ENCODE measurements at places on chromosomes 11 and 22.

DNA sequence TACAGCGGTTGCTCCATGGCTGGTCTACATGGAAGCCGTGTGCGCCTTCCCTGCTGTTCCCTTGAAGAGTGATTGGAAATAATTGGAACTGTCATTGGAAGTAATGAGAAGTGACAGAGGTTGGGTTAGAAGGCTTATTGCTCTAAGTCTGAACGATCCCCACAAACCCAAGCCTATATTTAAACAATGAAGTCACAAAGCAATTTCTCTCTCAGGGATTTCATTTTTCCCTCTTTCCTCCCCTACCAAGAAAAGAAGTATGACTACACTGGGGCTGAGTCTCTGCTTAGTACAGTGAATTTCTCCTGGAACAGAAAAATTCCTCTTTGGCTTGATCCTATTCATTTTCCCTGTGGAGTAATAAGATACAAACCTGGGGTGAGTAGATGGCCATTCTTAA is 7.8 kb downstream of the CLMP start:
- no peak for DNase-seq

DNA sequence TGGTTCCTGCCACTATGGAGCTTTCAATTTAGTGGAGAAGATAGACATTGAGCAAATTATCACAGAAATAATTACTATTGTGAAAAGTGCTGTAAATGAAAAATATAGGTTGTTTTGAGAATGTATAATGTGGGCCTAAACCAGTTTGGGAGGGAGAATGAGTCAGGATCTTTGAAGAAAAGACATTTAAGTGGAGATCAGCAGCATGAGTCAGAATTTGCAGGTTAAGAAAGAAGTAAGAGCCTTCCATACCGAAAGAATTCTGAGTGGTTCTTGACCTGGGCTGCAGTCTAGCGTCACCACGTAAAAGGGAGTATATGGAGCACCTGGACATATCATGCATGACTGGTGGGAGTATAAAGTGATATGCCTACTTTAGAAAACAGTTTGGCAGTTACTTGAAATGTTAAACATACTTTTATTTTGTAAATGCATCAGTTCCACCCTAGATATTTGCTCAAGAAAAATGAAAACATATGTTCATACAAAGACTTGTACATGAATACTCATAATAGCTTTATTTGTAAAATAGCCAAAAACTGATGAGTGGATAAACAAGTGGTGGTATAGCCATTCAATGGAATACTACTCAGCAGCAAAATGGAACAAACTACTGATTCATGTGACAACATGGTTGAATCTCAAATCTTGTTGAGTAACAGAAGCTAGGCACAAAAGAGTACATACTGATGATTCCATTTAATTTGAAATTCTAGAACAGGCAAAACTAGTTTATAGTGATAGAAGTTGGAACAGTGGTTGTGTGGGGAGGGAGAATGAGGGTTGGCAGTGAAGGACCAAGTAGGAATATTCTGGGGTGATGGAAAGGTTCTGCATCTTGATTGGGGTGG is 99.2 kb downstream of the STIM1 start:
- DNase-seq = no peak

- no peak for DNase-seq
These were observed 29.9 kb downstream of the CWF19L2 start for GRCh38 chr11:107427569-107428180.

DNA sequence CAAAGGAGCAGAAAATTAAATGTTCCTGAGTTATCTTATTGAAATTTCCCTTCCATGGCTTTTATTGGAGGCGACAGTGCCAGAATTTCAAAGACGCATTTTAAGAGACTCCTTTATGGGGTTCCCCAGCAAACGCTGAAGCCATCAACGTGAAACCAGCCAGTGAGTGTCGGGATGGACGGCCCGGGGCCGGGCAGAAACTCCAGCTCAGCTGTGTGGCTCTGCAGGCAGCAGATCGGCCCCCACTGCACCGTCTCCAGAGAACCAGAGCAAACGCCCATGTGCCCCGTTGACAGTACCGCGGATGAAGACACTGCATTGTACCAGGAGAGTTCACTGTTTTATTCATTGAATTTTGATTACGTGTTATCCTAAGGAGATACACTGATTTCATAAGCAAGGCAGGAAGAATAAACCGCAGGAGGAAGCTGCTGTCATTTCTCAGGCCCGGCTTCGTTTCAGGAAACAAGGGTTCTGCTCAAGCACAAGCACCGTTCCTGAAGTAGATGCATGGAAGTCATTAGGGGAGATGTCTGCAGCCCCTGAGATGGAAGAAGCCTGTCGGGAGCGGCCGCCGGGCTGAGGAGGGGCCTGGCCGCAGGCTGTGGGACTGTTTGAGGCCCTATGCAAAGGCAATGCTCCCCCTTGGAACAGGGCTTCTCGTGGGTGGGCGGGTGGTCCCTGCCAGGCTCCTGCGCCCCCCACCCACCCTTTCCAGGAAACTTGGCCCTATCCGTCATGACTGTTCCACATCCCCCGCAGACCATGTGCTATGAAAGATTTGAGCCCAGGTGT is 639.7 kb downstream of the TBC1D22A start:
- no peak for DNase-seq

DNA sequence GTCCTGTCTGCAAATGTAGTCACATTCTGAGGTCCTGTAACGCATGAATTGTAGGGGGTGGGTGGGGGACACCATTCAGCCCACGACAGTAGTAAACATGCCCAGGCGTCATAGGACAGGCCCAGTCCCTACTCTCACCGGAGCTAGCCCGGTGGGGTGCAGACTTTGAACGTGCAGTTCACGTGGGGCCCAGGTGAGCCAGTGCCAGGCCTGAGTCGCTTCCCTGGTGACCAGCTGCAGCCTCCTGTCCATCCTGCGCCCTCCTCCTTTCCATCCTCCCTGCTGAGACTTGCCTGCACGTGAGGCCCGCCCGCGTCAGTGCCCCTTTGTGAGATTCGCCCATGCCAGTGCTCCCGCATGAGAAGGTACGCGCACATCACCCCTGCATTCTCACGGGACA is 116.8 kb downstream of the WNT7B start:
- no peak for DNase-seq

DNA sequence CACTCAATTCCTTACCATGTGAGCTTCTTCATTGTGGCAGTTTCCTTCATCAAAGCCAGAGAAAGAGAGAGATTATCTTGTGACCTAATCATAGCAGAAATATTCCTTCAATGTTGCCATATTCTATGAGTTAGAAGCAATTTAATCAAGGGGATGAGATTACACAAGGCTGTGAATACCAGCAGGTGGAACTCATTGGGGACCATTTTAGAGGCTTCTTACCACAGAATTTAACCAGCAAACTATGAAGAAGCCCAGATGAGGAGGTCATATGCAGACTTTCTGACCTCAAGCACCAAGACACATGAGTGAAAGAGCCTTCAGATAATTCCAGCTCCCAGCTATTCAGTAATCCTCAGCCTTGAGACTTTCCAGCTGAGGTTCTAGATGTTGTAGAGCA is 51.3 kb downstream of the ADM start:
- DNase-seq = no peak

GRCh38 chr11:1293619-1294015 is 15.8 kb downstream of the TOLLIP start:
- DNase-seq = no peak

GRCh38 chr22:49380095-49380827 is 447.4 kb downstream of the BRD1 start:
- DNase-seq = no peak

DNA sequence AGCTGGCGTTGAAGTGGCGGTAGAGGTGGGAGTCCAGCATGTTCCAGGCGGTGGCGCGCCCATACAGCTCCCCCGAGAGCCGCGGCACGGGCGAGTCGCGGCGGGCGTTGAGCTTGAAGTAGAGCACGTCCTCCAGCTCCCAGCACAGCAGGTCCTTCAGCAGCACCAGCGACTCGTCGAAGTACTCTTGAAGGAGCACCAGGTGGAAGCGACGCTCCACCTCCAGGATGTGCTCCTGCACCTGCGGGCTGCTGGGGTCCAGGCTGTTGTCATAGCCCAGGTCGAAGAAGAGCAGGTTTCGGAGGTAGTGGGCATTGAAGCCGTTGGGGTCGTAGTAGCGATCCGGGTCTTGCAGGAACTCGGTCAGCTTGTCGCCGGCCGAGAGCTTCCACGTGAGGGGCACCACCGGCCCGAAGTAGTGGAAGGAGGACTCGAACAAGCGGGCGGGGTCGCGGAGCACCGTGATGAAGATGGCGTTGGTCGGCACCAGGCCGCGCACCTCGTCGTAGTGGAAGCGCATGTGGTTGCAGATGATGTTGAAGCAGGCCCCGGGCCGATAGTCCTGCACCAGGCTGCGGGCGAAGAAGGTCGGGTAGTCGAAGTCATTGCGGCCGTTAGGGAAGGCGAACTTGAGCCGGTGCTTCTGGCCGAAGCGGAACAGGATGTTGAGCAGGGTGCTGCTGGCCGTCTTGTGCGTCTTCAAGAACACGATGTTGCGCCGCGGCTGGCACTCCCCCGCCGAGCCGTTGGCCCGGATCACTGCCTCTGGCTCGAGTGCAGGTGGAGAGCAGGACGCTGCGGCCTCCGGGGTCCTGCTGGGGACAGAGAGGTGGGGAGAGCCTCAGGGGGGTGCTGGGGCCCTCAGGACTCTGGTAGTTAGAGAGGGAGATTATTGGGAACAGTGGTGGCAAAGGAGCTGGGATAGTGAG is 9.0 kb upstream of the SEC14L6 start:
- DNase-seq = no peak

DNA sequence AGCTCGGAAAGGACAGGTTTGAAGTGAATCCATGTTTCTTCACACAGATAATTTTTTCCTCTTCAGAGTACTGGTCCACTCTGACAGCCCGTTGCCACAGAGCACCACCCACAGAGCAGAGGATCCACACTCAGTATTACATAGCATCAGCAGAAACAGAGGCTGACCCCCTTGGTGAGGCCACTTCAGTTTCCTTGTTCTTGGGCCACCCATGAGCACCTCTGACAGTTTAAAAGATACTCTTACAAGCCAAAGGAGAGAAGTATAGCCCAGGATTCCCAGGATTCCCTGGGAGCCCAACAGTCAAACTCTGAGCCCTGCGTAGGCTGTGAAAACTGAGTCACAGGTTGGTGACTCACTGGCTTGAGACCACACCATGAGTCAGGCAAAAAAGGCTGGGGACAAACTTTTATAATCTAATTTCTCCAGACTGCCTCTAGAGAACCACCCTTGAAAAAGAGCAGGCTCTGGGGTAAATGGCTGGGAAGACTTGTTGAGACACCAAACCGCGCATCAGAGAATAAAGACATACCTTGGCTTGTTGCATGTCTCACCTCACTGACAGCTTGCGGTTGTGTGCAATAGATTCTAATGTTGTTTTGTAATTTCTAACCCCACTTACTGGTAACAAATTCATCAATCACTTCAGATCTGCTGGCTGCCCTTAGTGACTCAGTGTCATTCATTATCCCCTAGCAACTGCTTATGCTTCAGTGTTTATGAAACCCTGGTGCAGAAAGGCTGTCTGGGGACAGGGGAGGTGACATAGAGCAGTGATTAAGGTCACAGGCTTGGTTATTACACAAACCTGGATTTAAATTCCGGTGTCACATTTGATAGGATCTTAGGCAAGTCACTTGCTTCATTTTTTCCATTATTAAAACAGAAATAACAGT is 56.9 kb upstream of the PRSS23 start:
- DNase-seq = no peak

- DNase-seq = no peak
These were observed 353.4 kb downstream of the SOX6 start for GRCh38 chr11:16002942-16003341.
